Left cardiac atrium (tissue), 4 donors: ENCODE measurements at places on chromosomes 6 and 20. TPM values are rescaled to one million over a fixed set of nuclear protein-coding genes. Genes with fewer than 3 reads are reported as not detected.

CYB5R4 gene
- total RNA-seq, result 15.8 TPM

ERMARD gene
- 10.5 TPM for total RNA-seq

TUBB gene
- 276 TPM for total RNA-seq

EPB41L1 gene
- total RNA-seq, result 20.5 TPM

MTFR2 gene
- total RNA-seq, result 1.0 TPM

OVOL2 gene
- not detected for total RNA-seq

GRM1 gene
- total RNA-seq, result 0.06 TPM

RNF182 gene
- 0.21 TPM for total RNA-seq

ADAT2 gene
- total RNA-seq, result 2.9 TPM

DNA sequence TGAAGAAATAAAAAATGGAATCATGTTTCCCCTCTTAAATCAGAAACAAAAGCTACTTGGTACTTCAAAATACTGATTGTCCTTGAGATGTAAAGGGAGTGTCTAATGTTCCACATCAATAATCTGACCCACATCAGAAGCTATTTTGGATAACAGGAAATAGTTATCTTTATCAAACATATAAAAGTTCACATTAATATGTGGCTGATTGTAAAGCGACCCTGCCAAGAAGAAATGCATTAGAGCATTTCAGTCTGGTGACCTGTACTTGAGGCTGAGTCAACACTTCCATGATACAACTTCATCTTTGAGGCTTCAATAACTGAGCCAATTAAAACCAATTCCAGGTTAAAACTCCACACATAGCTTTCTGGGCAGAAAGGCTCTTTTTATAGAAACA lies 31.8 kb downstream of the SYNE1 start:
- DNase-seq, result no peak

DNA sequence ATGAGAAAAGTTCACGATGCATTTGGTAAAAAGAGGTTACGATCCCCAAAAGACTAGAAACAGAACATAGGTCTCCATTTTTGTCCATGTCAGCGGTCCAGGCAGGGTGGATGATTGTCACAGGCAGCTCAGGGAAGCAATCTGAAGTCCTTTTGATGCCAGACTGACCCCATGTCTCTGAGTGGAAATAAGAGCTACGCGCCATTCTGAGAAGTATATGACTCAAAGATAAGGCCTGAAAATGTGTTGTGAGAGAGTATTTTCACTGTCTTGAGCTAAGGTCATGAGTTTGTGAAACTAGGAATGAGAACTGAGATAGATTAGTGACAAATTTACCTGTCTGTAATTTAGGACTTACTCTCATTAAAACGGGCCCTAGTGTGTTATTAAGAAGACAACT lies 69.5 kb downstream of the LYRM4 start:
- no peak for DNase-seq

DNA sequence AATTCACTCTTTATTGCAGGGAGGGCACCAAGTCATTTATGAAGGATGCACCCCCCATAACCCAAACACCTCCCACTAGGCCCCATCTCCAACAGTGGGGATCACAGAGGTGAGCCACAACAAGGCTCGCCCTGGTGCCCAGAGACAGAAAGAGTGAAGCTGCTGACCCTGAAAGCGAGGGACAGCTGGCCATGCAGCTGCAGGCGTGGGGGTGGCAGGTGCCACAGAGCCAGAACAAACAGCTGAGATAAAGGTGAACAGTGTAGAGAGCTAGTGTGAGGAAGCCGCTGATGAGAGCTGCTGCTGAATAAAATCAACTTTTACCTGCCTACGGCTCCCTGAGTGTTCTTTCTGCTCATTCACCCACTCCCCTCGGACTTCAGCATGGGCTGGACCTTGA lies 18.8 kb upstream of the RGS17 start:
- no peak for DNase-seq

- DNase-seq, result no peak
These were observed 149.0 kb downstream of the FUT9 start for GRCh38 chr6:96164802-96165201.

- DNase-seq, result no peak
These were observed 4.9 kb upstream of the AAR2 start for GRCh38 chr20:36231331-36231730.

DNA sequence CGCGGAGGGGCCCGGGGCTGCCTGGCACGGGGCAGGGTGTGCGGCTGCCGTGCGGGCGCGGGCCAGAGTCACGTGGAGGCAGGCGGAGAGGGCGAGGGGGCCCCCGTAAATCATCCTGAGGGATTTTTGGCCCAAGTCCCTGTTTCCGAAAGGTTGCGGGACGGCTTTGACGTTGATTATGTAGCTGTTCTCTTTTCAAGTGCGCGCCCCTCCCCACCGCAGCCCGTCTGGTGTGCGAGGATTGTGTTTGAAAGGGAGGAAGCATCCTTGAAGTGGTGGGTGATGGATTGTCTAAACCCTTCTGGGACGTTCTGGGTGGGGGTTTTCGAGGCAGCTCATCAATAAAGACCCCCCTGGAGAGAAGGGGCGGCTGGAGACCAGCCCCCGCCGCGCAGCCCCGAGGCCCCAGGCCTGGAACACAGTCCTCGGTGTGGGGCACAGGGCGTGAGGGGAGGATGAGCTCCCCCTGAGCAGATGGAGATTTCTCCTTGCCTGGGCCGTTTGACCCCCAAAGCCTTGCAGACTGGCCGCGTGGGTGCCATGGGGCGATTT lies 7.0 kb upstream of the FOXF2 start:
- DNase-seq, result no peak

GRCh38 chr6:49519660-49520059 lies 19.9 kb downstream of the GLYATL3 start:
- no peak for DNase-seq

- DNase-seq, result peak; percentile 49
These were observed 9.8 kb downstream of the PGM3 start for GRCh38 chr6:83183082-83183828.

DNA sequence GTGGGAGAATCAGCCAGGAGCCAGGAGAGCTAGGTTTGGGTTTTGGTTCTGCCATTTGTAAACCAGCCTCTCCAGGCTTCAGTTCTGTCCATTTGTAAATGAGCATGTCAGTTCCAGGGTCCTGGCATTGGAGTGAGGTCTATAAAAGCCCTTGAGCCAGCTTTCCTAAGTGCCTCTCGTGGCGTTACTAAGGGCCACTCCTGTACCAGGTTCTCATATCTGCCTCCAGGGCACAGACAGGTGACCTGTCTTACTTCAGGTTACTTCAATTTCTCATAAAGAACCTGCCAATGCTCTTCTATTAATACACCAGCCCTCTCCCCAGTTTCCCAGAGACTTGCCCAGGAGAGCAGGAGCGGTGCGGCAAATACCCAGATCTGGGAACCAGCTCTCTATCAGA lies 101.9 kb downstream of the VEGFA start:
- DNase-seq, result no peak

GRCh38 chr20:101975-102374 lies 14.5 kb downstream of the DEFB125 start:
- DNase-seq, result no peak

DNA sequence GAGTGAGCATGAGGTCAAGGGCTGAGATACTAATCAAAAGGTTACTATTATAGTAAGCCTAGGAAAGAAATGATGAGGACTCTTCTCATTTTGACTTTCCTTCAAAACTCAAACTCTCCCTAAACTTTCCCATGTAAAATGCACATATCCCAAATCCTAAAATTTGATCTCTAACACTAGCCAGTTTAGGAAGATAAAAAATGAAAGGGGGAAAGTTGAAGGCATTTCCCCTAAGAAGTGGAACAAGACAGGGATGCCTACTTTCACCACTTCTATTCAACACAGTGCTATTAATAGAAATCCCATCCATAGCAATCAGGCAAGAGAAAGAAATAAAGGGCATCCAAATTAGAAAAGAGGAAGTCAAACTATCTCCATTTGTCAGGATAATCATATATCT lies 2.9 kb upstream of the CALHM5 start:
- DNase-seq, result no peak

GRCh38 chr6:17032590-17032987 lies 69.3 kb upstream of the STMND1 start:
- DNase-seq, result no peak

DNA sequence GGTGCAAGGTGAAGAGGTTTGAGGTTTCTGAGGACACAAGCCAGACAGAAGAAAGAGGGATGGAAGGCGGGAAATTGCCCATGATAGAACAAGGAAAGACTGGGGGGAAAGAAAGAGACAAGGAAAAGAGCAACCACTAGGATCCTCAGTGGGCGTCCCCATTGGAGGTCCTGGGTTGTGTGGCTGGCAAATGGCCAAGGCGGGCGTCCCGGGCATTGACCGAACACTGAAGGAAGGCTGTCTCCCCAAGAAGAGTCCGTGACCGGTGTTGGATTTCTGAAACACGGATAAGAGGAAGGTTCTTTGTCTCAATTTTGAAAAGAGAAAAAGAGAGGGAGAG lies 746.6 kb upstream of the ADGRB3 start:
- DNase-seq, result no peak

- no peak for DNase-seq
These were observed 301.1 kb upstream of the QKI start for GRCh38 chr6:163113358-163113962.

DNA sequence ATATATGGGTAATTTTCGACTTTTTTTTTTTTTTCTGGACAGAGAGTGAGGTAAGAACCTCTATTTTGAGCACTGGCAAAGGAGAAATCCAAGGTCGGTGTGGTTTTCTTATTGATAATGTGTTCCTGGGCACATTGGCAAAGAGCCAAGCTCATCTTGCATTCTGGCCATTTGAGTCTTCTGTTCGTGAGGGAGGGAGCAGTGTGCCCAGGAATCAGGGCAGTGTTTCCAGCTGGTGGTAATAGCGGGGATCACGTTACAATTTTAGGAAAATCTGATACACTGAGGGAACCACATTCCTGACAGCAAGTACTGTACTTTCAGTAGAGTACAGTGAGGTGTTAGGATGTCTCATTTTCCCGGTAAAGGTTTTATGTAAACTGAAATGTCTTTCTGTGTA lies 442.3 kb upstream of the MAP3K7 start:
- no peak for DNase-seq

DNA sequence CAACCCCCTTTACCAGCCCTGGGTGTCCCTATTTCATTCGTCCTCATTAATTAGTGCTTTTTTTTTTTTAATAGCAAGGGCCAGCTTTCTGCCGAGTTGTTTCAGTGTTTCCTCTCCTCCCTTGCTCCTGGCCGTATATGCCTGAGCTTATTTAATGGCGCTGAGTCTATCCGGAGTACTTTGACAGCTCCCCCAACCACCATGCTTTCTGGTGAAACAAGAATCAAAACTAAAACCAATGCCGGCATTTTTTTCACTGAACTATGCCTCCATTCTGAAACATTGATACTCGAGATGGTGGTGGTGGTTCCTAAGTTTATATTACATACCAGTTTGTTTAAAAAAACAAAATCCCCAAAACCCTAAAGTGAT lies 1.2 kb downstream of the DCBLD1 start:
- no peak for DNase-seq

DNA sequence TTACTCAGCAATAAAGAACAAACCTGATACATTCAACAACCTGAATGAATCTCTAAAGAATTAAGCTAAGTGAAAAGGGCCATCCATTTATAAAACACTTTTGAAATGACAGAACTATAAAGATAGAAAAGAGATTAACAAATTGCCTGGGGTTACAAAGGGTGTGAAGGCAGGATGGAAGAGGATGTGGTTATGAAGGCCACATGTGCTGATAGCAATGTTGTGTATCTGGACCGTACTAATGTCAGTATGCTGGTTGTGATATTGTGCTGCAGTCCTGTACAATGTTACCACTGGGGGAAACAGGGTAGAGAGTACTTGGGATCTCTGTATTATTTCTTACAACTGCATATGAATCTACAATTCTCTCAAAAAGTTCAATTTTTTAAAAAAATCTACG lies 36.4 kb downstream of the ELOVL5 start:
- DNase-seq, result no peak

DNA sequence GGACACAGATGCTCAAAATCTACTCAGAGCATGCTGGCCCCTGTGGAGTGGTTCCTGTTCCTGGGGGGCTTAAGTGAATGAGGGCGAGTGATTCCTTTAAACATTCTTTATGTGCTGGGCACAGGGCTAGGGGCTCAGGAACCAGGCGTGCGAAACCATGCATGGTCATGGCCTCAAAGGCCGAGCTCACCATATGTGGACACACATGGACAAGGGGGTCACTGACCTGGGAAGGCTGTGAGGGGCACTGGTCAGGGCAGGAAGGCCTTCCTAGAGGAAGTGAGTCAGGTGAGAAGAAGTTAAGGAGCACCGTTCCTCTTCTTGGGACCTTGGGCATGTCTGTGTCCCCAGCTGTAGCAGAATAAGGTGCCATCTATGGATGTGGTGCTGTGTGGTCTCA lies 74.6 kb upstream of the BHLHE23 start:
- peak; percentile 2 for DNase-seq

DNA sequence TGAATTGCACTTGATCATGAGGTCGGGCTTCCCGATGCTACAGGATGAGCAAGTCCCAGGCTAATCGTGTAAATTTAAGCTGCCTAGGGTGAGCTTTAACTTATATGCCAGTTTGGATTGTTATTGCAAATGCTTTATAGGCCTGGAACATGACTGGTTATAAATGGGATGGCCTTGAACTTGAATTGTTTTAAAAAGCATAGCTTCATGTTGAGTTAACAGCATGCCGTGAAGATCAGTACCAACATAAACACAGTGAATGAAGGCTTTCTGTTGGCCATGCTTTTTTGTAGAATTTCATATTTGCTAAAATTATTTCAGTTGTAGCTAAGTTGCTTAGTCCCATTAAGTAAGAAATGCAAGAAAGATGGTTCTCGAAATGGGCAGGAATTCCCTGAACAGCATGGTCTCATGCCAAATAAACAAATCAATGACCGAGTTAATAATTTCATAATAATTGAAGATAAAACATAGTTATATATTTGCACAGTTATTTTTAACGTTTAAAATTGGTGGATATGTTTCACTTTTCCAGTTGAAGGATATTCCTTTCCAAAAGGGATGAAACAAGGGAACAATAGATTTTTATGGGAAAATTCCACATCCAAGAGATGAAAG lies 76.6 kb upstream of the ARID1B start:
- no peak for DNase-seq

DNA sequence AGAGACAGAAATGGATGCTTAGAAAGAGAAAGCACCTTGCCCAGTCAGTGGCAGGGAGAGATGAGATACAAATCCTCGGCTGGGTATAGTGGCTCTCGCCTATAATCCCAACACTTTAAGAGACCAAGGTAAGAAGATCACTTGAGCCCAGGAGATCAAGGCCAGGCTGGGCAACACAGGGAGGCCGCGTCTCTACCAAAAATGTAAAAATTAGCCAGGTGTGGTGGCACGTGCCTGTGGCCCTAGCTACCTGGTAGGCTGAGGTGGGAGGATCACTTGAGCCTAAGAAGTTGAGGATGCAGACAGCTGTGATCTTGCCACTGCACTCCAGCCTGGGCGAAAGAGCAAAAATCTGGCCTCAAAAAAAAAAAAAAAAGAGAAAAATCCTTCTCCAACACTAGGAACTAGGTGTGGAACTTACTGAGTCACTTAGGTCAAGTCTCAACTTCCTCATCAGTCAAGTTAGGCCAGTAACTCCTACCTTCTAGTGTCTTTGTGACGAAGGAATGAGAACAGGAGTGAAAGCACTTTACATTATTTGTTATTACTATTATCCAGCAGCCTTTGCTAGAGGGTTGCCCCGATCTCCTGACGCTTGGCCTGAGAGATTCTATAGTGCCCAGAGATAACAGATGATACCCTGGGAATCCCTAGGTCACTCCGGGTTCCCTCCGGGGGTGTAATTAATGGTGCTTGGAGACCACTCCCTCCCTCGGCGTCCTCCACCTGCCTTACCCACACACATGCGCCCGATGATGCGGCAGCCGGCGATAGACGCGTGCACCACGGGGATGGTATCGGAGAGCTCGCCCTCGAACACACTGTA lies 918 bp downstream of the EIF6 start:
- DNase-seq, result no peak

- DNase-seq, result peak; percentile 13
These were observed 20.7 kb downstream of the SYNJ2 start for GRCh38 chr6:158002249-158002950.
